SHP77 treated with DMSO at 0.1 percent for 48 hours (cell line): ENCODE measurements at places on chromosomes 12 and 14.

DNA sequence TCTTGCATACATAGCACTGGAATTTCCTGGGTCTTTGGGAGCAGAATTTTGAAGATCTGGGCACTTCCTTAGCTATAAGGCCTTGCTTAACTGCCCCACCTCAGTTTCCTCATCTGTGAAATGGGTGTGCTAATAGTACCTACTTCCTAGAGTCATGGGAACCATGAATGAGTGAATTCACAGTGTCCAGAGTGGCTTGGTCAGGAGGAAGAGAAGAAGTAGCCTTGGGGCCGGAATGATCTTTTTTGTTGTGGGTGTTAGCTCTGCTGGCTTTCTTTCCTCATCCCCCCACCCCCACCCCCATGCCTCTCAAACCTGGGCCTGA, 2.4 kb downstream of the SH2B3 start:
- DNase-seq, result no peak

DNA sequence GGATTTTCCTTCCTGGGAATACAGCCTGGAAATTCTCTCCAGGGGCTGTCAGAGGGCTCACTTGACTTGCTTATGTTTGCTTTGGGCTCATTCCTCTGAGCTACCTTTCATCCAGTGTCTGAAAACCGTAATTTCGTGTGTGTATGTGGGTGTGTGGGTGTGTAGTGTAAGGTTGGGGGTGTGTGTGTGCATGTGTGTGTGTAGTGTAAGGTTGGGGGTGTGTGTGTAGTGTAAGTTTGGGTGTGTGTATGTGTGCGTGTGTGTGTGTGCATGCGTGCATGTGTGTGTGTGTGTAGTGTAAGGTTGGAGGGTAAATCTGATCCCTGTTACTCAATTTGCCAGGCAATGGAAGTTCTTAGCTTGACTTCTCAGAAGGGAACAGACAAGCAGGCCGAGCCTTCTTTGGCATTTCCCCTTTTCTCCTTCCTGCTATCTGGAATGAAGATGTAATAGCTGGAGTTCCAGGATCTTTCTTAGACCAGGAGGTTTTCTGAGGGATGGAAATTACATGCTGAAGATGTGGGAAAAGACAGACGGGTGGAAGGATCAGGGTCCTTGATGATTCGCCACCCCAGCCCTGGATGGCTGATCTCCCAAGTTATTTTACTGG, 15.5 kb upstream of the BEGAIN start:
- no peak for DNase-seq

DNA sequence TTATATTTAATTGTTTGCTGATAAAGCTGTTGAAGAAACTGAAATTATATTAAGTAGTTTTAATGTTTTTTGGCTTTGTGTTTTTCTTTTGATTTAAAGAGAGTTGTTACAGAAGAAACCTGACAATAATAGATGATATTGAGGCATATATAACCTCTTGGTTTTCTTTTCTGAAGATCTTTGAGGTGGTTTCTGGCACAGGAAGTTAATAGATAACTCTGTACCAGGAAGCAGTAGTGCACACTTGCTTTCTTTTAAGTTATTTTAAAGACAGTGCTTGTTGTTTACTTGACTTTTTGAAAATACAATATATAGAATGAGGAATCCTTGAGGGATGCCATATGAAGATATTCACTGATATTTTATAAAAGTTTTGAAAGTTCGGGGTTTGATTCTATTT, 209.0 kb upstream of the FBXO33 start:
- no peak for DNase-seq

GRCh38 chr12:77384941-77385340, 319.6 kb upstream of the E2F7 start:
- DNase-seq, result no peak

- DNase-seq, result no peak
Observed at GRCh38 chr12:116931665-116932064, 20.9 kb downstream of the FBXW8 start.

- DNase-seq, result no peak
Observed at GRCh38 chr14:69449216-69449615, 35.3 kb upstream of the PLEKHD1 start.

GRCh38 chr14:96271421-96271762, 15.4 kb downstream of the BDKRB1 start:
- no peak for DNase-seq

DNA sequence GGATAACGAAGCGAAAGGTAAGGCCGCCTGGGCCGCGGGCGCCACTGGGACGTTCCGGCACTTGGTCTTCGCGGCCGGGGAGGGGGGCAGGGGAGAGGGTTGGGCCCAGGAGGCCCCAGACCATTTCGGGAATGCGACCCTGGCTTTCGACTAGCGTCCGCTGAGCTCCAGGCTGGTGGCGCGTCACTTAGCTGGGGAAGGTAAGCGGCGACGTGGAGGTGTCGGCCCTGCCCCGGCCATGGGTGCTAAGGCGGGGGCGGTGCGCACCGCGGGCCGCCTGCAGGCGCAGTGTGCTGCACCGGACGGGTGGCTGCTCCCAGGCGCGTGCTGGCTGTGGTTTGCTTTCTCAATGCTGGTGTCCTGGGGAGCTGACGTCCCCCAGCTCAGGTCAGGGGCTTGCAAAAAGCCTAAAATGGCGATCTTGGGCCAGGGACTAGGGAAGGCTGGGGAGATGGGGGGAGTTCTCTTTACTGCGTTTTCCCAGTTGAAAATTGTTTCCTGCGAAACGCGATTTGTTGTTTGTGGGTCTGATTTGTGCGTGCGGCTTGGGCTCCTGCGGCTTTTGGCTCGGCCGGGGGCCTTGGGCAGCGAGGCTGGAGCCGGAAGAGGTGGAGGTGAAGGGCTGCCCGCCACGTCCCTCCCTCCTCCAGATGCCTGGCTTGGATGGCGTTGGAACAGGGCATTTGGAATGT, 1.2 kb downstream of the HOXC10 start:
- no peak for DNase-seq

DNA sequence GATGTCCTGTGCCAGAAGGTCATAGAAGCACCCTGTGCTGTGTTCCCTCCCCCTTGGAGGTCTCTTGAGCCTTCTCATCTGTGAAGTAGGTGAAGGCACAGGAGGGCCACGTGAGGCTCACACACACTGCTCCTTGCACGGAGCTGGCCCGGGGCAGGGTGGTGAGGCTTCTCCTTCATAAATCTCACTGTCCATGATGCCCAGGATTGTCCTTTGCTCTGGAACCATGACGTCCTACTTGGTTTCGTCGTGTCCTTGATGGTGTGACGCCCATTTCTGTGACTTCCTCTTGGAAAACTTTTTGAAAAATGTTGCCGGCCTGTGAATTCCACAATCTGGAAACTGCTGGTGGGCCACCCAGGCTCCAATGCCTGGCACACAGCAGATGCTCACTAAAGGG, 34.4 kb downstream of the SH2B3 start:
- no peak for DNase-seq

- DNase-seq, result no peak
Observed at GRCh38 chr14:61671082-61671481, 24.2 kb upstream of the HIF1A start.

DNA sequence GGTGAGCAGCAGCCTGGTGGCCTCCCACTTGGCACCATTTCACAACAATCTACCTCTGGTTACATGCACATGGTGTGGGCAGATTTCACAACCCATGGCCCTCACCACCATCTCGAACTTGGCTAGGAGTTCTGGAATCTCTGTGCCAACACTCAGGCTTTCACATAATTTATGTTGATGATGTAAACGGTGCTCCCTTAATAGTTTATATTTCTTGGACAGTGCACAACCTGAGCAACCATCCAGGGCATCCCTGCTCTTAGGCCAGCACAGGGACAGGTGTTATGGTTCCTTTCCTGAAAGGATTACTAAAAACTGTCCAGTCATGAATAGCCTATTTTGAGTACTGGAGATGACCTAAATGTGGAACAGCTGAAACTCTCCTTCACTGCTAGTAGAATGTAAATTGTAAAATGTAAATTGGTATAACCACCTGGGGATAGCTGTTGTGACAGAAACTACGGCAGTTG, 28.6 kb downstream of the ABCB9 start:
- no peak for DNase-seq

- no peak for DNase-seq
Observed at GRCh38 chr12:89856431-89856830, 147.8 kb upstream of the ATP2B1 start.

DNA sequence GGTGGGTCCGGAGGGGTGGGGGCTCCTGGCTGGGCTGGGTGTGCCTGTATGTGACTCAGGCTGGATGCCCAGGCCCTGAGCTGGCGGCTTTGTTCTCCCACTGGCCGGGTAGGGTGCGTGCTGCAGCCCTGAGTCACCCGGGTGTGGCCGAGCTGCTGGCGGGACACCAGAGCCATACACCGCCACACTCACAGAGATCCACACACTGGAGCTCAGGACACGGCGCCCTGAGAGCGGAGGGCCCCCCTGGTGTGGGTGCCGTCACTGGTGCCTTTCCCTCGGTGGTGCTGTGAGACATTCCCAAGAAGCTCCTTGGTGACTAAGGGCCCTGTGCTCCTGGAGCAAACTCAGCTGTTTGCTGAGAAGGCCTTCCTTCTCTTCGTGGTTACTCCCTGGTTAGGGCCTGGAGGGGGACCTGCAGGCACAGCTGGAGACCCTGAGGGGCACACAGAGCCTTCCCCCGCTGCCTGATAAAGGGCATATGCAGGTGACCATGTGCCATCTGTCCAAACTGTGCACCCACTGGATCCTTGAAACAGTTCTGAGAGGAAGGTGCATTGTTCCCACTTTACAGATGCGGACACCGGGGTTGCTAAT, 44.3 kb downstream of the KRT80 start:
- no peak for DNase-seq

DNA sequence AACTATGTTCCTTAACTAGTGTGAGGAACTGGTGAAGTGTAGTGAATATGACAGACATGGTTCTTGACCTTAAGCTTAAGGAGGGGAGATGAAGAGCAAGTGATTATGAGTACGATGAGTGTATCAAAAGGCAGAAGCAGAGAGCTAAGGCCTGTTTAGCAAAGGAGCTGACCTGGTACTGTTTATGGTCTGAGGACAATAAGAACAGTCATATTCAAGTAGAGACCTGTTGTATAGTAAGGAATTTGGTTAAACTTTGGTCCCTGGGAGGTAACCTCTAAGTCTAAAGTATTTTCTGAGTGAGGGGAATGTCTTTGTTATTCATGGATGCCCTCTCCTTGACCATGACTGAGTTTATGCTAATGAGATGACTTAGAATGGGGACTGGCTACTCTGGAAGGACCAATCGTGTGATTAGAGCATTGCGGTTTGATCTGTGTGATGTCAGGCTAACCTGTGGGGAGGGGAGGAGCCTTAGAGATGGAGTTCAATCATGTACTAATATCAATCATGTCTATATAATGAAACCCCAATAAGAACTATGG, 389.3 kb downstream of the BMP4 start:
- DNase-seq, result no peak

- DNase-seq, result no peak
Observed at GRCh38 chr14:90616313-90616712, 199.9 kb downstream of the TTC7B start.

DNA sequence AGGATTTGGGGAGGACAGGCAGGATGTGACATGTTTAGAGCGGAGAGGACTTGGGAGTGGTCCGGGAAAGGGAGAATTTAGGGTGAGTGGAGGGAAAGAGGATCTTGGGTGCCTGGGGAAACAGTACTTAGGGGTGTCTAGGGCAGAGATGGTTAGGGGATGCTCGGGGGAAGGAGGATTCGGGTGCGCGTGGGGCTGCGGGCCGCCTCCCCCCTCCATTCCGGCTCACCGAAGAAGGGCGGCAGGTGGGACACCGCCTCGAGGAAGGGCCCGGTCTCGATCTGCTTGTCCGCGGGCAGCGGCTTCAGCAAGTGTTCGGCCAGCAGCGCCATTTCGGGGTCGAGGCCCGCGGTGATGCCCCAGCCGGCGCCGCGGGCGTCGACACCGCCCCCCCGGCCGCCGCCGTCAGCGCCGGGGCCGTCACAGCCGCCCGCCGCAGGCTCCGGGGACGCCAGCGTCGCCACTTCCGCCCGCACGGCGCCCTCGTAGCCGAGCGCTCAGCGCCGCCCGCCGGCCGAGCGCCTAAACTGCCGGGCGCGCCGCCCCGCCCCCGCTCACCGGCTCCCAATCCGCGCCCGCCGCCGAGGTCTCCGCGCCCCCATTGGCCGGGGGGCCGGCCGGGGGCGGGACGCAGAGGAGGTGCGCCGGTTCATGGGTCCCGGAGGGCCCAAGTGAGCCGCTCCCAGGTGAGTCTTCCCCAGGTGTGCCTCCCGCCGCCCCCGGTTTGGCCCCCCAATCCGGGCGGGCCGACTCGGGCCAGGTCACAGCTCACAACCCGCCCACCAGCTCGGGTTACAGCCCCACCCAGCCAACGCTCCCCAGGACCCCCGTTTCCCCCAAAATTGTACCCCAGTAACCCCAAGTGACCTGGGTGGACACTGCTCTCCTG, at the start of gene GLTP:
Gene GLTP, minus strand, starts transcription at position 499 of the 889 bp plus-strand sequence. Its CDS starts 167 bp downstream, at position 332.
- DNase-seq, result peak; percentile 27
